ENCODE measurements at places on chromosomes 6 and 20.

DNA sequence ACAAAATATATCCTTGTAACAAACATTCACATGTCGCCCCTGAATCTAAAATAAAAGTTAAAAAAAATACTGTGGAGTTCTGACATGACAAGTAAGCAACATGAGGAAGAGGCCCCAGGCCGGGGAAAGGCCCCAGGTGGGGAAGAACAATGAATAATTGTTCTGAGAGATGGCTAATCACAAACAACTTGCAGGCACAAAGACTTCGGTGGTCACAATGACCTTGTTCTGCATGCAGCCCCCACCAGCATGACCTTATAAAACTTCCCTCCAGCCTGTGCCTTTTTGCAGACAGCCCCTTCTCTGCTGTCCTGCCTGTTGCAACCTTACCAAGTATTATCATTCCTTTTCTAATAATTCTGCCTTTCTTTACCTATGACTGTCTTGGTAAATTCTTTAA lies 95.7 kb upstream of the MYLIP start:
- DNase-seq = no peak

DNA sequence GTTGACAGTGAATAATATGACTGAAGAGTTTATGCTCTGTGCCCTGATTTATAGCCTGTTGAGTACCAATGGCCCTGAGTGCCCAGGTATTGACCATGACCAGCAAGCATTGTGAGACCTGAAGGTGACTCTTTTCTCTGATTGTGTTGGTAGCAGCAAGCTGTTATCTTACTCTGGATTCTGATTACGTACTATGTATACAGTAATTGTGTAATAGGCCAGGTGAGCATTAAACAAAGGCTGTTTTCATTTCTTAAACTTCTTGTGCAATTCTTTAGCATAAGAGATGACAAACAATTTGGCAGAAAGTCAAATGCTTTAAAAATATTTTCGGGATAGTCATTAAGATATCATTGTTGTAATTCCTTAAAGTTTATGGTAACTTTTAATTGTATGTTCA lies 111.7 kb upstream of the PTPRK start:
- no peak for DNase-seq

GRCh38 chr20:17138237-17138636 lies 88.6 kb upstream of the PCSK2 start:
- no peak for DNase-seq

DNA sequence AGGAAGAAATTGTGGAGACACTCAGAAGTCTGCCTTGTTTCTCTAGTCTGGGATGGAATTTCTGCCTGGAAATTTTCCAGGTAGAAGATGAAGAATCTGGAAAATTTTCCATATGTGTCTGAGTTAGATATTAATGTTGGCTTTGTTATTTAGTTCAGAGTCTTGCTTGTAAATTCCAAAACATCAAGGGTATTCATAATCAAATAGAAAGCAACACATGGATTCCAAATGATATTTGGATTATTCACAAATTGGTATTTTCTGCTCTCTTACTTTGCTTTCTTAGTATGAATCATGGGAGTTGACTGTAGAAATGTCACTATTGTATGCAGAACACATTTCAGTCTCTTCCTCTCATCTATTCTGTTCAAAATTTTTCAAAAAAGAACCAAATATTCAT lies 116.0 kb downstream of the GRIK2 start:
- DNase-seq = no peak

GRCh38 chr6:27441001-27441400 lies 31.9 kb downstream of the ZNF184 start:
- no peak for DNase-seq

- DNase-seq = no peak
Measured at GRCh38 chr6:168232062-168232461, 87.5 kb downstream of the DACT2 start.

DNA sequence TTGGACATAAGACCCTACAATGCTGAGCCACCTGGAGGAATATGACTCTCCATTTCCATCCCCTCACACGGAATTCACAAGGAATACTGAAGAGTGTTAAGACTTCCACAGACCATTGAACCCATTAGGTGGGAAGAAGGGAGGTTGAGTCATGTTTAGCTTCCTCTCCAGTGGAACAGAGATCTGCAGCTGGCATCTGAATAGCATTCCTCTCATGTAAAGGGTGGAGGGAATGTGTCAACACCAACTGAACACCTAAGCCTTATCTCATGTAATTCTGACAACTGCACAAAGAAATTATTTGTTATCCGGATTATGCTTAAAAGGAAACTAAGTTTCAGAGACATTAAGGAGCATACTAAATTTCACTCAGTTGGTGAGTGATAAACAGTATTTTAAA lies 705.9 kb downstream of the MAFB start:
- no peak for DNase-seq

GRCh38 chr6:134317471-134318131 lies at the start of gene SGK1:
SGK1 (minus strand) TSS chr6:134318112; CDS start chr6:134317460, 652 bp downstream.
- peak; percentile 9 for DNase-seq

GRCh38 chr6:25342802-25343201 lies 63.6 kb downstream of the CARMIL1 start:
- DNase-seq = no peak

All from endothelial cell (in vitro differentiated cells).